Fibroblast of villous mesenchyme (primary cell): ENCODE measurements at places on chromosomes 12 and 14. TPM values are rescaled to one million over a fixed set of nuclear protein-coding genes. Genes with fewer than 3 reads are reported as not detected.

EXOC3L4 gene
- under 0.01 TPM in 1 of 2 replicates, not detected in the other for total RNA-seq

GRCh38 chr14:59294662-59294992 is 106.2 kb downstream of the DAAM1 start:
- peak; percentile 70 for DNase-seq

SERPINA12 gene
- total RNA-seq, result not detected in 2 replicates

DNA sequence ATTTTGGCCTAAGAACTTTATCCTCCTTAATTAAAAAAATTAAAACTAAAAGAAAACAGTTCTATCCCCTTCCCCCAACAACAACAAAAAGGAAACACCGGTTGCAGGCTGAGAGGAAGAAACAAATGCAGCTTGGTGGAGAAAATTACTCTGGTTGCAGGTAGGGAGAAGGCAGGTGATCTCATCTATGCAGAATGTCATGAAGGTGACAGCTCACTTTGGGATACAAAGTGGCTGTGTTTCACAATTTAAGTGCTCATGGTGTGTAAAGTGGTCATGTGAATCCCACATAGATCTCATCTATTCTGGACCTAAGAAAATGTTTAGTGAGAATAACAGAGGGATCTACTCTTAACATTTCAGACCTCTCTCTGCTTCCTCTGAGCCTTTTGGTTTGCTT is 219.7 kb upstream of the PKP2 start:
- no peak for DNase-seq

DNA sequence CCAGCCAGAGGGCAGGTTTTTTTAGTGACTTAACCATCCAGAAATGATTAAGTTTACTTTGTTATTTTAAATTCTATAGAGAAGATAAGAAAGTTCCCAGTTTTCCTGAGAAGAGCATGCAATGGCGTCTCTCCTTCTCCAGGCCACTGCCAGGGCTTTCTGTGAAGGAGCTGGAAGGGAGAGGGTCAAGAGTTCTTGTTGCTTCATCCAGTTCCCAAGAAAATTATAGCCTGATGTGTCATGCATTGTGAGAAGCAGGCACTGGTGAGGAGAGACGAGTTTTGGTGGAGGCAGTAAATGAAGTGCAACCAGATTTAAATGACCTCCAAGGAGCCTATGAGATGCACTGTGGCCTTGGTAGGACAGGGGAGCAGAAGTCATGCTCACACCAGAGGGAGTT is 14.2 kb downstream of the ELK3 start:
- DNase-seq, result peak; percentile 92

GRCh38 chr14:99522457-99522891 is 41.3 kb downstream of the CCNK start:
- peak; percentile 58 for DNase-seq

GSG1 gene
- 0.32 and 11.2 TPM in 2 replicates for total RNA-seq
